Stimulated activated CD4-positive, alpha-beta T cell treated with anti-CD3 and anti-CD28 coated beads, Interleukin-4, amount 100 ng/mL, for 1 hour (primary cell): ENCODE measurements at places on chromosomes 2 and 18.
A peak's percentile ranks its signal among the peaks of the same experiment; 100 is the strongest.

- DNase-seq: no peak
Observed at GRCh38 chr2:31704561-31705212, 123.9 kb upstream of the SRD5A2 start.

DNA sequence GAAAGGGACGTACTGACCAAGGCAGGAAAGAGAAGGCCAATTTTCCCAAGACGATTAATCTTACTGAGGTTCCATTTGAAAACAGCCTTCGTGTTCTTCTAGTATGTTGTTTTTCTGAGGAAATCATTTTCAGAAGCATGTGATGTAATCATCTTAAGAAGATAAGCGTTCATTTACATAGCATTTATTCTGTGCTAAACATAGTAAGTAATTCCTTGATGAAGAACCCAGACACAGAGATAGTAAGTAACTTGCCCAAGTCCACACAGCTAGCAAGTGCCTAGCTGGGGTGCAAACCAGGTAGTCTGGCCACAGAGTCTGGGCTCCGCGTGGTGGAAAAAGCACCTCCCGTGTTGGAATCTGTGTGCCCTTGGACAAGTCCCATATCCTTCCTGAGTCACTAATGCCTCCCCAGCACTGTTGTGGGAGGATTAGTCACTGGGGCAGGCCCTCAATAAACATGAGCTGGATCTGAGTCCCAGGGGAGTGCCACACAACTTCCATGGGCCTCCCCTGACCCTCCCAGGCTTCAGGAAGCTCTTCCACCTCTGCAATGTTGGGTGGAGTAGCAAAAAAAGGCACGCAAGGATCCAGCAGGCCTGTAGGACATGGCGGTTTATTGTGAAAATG, 26.9 kb upstream of the ASAP2 start:
- no peak for DNase-seq

GRCh38 chr2:31353179-31353578, 61.4 kb downstream of the XDH start:
- DNase-seq: no peak

DNA sequence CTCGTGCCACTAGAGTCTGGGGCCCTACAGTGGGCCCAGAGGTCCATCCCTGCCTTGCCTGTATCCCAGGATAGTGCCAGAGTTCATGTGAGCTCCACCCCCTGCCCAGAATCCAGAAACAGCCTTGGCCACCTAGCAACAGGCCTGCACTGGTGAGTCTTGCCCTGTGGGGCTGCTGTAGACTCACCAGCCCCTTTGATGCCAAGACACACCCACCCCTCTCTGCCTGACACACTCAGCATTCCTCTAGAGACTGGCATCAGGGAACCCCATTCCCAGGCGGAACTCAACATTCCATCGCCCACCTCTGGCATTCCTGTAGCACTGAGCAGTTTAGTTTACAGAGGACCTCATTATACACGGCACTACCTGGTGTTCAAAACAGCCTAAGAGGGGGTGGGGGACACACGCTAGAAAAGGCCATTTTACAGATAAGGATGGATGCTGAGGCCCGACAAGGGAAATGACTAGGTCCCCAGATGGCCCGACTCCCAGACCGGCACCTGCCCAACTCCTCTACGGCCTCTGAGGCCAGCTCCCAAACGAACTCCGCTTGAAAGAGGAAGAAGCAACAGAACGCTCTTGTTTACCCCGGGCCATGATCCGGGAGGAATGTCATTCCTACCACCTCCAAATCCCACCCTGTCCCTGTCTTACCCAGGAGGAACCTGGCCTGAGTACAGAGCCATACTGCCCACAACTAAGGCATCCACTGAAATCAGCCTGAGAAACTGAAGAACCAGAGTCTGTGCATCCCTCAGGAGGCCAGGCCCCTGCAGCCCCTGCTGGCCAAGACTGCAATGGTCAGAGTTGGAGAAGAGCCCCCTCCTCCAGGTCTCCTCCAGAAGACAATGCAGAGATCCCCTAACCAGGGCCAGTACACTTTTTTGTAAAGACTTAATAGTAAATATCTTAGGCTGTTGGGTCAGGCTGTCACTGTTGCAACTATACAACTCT, 180.2 kb downstream of the TNS1 start:
- no peak for DNase-seq

- DNase-seq: peak; percentile 35
Observed at GRCh38 chr2:33395655-33396249, 80.7 kb upstream of the RASGRP3 start.

DNA sequence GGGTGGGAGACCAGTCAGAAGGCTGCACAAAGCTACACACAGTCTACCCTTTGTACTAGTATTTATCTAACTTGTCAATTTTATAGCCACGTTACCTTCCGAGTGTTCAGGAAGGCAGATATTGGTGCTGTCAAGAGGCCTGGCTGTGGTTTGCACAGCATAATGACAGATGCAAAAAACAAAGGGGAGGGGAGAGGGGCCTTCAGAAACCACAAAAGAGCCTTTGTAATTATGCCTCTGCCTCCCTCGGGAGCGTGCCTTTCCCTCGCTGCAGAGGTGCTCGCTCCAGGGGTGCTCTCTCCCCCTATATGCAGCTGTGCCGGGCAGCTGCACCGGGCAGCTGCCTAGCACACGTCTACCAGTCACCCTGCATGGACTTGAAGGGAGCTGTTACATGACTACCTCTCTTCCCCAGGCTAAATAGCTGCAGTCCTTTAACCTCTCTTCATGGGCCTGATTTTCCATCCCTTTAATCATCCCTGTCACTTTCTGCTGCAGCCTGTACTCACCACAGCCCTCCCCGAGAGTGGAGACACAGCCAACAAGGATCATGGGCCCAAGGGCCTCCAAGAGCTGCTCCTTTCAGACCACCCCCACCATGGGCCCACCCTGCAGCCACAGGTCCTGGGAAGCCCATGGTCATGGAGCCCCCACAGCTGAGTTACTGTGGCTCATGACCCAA, 168.4 kb upstream of the PKDCC start:
- no peak for DNase-seq

DNA sequence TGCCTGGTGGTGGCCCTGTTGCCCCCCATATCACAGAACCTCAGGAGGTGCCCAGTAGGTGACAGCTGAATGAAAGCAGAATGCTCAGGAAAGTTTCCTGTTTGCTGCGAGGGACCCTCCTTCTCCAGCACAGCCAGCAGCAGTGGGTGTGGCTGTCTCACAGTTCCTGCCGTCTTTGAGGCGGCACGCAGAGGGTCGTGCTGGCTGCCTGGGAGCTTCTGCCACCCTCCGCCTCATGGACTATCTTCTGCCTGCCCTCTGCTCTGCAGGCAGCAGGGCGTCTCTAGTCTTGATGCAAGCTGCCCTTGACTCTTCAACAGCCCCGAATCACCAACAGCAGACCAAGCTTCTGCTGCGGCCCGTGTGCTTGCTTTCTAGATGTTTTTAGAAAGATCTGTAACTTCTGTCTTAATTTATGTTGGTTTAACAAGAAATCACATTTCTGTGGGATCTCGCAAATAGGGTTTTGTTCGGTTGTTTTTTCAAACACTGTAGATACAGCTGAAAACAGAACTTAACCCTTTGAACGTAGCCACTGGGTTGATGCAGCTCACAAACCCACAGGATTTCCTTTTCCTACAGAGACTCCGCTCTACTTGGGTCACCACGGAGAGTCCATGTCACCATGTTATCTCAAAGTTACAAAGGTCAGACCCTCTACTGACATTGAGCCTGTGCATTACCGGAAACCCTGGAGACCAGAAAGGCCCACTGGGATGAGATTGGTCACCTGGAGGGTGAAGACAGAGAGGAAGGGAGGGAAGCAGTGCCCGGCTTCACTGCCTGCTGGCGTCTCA, 144.9 kb downstream of the ACOXL start:
- DNase-seq: no peak

- DNase-seq: no peak
Observed at GRCh38 chr2:223832241-223832903, 5.0 kb downstream of the AP1S3 start.

DNA sequence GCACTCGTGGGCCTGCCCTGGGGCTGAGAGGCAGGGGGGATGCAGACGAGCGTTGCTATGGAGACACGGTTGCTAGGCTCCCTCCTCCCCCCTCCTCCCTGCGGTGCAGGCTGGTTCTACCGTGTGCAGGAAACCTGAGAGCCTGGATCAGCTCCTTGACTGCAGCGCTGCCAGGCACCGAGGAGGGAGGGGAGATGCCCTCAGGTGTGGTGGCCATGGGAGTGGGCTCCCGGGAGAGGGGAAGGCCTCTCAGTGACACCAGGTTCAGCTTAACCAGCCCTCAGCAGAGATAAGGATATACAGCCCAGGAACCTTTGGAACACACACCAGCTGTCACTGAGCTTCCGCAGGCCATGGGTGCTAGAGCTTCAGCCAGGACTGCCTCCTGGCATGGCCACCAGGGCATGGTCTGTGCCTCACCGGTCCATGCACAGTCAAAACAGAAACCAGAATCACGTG, 124.4 kb upstream of the PXDN start:
- DNase-seq: no peak

DNA sequence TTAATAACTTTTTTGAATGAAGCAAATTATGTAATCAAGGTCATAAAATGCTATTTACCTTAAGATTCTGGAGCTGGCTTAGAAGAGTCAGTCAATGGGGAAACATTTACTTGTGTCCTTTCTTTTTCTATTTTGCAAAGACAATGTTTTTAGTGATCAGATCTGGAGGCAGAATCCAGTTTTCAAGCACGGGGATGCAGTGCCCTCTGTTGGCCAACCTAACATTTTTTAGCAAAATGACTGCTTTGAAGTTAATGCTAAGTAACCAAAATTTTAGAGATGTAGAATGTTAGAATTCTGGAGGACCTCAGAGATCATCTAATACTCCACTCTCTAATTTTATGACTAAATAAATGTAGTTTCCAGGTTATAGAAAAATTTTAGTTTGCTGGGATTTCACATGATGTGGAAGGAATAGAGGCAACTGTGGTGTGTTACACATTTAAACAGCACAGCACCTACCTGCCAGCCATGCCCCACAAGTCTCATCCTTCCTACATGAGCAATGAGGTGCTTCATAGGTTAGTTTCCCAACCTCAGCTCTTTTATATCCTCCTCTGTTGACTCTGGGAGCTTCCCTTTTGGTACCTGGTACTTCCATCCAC, 23.6 kb upstream of the SLC9A4 start:
- peak; percentile 74 for DNase-seq

- DNase-seq: no peak
Observed at GRCh38 chr2:130872741-130873125, 36.0 kb downstream of the ARHGEF4 start.

DNA sequence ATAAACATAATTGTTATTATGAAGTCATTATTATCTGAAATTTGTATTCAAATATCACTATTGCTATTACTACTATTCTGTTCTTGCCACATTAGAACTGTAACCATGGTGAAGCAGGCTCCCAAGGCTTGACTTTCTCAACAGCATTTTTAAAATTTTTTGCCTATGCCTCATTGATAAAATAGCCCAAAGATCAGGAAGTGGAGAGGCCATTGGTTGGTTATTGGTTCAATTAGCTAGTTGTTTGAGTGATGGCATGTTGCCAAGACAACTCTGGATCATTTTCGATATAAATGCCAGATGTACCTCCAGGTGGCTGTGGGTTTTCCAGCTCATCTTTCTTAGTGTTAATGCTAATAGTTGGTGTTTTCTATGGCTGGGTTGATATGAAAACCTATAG, 513.5 kb downstream of the TRIB2 start:
- DNase-seq: no peak

- DNase-seq: no peak
Observed at GRCh38 chr2:233791151-233791882, 13.2 kb downstream of the MROH2A start.

DNA sequence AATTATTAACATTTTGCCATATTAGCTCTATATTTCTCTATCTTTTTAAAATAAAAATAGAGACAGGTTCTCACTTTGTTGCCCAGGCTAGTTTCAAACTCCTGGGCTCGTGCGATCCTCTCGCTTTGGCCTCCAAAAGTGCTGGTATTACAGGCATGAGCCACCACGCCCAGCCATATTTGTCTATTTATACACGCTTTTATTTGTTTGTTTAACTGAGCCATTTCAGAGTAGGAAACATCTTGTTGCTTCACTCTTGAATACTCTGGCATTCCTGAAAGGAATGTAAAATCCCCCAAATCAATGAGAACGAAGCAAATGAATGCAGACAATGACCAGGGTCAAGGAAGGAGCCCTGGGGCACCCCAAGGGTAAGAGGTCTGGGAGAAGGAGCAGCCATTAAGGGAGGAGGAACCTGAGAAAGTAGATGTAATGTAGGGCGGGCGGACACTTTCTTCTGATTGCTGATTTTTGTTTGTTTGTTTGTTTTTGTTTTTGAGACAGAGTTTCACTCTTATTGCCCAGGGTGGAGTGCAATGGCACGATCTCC, 31.7 kb upstream of the RAB1A start:
- DNase-seq: no peak

DNA sequence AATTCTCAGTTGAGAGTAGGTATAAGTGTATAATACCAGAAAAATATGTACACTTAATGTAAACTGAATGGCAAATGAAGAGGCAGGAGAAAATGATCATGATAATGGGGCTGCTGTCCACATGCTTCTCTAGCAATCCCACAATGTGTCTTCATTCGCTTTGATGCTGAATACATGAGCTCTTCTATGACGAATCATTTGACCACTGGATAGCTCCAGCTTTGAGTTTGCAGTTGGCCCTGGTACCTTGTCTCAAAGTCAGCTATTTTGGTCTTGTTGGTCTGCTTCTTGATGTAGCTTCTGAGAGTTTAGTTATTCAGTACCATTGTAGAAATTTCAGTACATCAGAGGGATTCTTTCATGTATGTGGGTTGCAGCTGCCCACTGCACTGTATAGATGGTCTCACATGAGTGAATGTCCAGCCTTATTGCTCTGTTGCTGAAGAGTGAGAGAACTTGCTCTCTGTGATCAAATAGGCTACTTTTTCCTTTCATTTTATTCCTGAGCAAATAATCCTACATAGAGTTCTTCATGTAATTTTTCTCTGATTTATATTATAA, 105.1 kb downstream of the TTC27 start:
- no peak for DNase-seq

- DNase-seq: no peak
Observed at GRCh38 chr2:138037090-138037489, 72.8 kb downstream of the HNMT start.

- DNase-seq: no peak
Observed at GRCh38 chr2:180644709-180645108, 335.7 kb upstream of the UBE2E3 start.

- DNase-seq: no peak
Observed at GRCh38 chr2:115412501-115412900, 970.1 kb downstream of the DPP10 start.

GRCh38 chr2:68448671-68449653, 18.1 kb downstream of the FBXO48 start:
- no peak for DNase-seq

GRCh38 chr2:191038241-191038725, 24.3 kb upstream of the STAT1 start:
- no peak for DNase-seq
